ENCODE measurements at places on chromosomes 2 and 18.
A peak's percentile ranks its signal among the peaks of the same experiment; 100 is the strongest.

GRCh38 chr2:54107903-54108615, 7.4 kb upstream of the ACYP2 start:
- no peak for DNase-seq

GRCh38 chr2:21599417-21599816, 475.6 kb downstream of the TDRD15 start:
- DNase-seq, result no peak

DNA sequence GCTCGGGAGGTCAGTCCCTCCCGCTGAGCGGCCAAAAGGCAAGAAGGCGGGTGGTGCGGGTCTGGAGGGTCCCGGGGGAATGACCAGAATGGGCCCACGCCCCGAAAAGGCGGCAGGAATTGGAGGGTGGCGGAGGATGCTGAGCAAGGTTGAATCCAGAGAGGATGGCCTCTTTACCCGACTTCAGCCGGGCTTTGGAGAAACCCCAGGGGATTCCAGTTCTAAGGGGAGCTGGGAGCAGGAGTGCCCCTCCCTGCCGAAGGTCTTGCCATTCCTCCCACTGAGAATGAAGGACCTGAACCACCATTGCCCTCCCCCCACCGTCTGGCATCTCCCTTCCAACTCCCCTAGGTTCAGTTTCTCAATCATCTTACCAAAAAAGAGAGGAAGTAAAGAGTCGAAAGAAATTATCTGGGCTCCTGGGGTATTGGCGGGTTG, 38.9 kb upstream of the ATP6V1B1 start:
- DNase-seq, result no peak

DNA sequence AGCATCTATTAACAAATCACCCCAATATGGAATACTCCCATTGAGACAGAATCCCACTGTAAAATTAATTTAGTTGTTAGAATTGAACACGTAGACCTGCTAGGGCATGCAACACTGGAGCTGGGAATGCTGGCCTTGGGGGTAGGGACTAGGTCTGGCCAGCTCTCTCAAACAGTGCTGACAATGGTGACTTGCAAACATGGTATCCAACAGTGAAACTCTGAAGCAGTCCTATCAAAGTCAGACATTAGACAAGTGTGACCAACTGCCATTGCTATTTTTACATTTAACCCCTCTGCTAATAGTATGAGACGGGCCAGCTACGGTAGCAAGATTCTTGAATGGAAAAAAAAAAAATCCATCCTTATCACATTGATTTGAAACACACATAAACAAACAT, 7.2 kb downstream of the E2F6 start:
- no peak for DNase-seq

DNA sequence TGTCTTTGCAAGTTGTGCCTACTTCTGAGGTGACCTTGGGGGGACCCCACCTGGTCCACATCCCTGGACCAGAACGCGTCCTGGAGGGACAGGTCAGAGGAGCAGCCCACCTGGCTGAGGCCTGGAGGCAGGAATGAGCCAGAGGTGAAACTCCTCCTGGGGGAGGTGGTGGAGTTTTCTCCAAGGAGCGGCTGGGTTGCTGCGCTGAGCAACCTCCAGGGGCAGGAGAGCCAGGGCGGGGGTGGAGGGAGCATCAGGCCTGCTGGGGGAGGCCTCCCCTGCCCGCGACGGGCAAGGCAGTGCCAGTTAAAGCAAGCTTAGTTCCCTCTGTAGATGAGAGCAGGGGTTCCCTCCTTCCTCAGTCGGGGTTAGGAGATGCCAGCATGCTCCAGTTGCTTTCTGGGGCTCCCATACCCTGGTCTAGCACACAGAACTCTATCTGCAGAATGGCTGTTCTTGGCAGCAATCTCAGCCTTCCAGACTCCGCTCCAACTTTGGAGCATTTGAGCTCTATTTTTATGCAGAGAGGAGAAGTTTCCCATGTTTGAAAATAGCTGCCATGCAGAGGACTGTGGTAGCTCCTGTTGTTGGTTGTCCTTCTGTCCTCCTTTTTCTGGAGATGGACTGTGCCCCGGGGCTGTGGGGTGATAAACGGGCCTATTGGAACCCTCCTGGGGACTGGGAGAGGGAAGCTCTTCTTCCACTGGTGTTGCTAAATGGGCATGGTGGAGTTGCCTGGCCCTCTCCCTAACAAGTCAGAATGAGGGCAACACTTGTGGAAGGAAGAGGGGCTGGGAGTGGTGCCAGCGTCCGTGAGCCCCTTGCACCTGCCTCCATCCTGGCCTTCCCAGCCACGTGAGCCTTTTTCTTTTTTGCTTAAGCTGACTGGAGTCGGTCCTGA, 39.1 kb downstream of the B3GNT2 start:
- no peak for DNase-seq

DNA sequence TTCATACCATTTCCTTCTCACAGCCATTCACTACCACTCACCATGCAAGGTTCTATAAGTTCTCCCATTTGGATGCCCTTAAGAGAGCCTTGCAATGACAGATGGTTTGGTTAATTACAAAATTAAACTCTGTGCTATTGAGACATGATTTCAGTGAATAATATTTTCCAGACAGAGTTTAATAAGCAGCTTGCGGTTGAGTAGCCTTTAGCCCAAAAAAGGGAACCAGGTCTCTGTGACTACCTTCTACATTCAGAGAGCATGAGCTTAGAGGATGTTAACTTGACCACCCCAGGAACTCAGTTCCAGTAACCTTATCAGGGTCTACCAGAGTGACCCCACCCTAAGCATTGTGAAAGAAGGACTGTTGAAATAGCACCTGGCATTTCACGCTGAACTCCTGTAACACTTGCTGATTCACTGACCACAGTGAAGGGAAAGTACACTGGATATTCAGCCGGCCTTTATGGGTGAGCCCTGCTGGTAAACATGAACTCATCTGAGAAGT, 1173.1 kb upstream of the ZEB2 start:
- DNase-seq, result no peak

DNA sequence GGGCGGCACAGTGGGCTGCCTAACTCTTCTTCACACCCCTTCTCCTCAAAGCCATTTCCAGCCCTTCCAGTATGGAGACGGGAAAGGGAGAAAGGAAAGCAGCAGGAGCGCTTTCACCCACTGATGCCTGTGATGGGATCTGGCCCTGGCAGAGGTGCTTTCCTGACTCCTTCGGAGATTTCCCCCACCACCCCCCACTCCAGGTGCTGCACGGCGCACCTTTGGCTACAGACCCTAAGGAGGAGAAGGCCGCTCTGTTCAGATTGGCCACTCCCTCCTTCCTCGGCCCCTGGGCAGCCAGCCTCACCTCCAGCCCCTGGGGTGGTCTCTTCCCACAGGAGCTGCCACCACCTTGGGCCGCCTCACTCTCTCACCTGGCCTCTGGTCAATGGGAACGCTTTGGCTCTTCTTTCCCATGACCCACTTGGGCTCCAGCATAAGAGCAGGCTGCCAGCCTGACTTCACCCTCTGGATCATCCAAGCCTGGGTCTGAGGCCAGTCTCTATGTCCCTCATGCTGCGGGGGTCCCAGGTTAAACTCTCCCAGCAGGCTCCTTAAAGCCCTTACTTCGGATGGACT, 18.4 kb upstream of the MAL start:
- no peak for DNase-seq

DNA sequence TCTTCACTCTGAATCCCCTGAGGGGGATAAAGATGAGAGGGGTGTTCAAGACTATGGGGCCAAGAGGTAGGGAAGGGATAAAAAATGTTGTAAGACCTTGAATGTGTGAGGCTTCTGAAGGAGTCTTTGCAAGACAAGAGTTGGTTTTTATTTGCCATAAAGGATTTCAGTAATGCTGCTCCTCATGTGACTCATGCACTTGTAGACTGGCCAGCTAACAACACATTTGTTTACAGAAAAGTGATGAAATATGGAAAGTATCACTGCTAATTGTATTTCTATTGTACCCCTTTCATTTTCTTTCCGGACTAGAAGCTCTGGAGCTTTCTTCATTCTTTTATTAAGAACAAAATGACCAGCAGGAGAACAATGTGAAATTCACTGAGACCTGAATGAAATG, 782.1 kb downstream of the EPHA4 start:
- DNase-seq, result no peak

- DNase-seq, result no peak
Observed at GRCh38 chr2:159256159-159256558, 30.3 kb downstream of the WDSUB1 start.

DNA sequence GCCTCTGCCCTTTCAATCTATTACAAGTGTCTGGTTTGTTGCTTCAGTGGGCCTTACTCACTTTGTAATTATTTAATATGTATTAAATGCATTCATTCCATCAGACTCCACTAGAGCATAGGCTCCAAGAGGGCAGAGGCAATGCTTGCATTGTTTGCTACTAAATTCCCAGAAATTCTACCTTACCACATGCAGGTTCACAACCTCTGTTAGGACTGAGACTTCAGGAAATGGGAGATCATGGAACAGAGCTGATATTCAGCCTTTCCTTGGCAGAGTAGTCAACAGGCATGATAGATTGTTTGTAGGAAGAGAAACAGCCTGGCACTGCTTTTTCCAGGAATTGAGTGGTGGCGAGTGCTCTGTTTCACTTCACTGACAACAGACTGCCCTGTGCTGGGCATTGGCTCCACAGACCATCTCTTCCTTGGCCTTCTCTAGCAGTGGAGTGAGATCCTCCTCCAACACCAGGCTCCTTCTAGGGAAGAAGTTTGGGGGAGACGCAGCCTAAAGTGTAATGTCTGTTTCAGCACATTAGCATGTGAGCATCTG, 6.2 kb upstream of the MATN3 start:
- DNase-seq, result no peak

DNA sequence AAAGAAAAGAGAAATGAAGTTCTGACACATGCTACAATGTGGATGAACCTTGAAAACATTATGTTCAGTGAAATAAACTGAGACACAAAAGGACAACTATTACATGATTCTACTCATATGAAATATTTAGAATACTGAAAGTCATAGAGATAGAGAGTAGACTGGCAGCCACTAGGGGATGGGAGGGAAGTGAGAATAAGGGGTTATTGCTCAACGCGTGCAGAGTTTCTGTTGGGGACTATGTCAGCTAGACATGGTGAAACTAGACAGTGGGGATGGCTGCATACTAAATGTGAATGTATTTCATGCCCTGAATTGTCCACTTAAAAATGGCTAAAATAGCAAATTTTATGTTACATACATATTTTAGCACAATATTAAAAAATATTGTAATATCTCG, 108.7 kb upstream of the ATL2 start:
- no peak for DNase-seq

DNA sequence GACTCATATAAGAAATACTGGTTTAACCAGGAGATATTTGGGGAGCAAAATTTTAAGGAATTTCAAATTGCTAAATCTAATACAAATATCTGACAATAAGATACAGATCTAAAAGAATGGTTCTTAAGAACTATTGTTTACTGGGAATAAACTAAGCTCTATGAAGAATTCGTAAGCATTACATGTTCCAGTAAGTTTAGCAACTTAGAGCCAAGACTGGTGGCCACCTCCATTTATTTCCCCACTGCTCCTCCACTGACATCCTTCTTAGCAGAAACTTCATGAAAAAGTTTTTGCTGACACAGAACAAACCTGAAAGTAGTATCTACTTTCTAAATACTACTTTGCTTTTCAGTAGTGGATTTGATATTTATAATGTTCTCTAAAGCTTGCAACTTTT, 83.0 kb downstream of the ACSL3 start:
- no peak for DNase-seq

GRCh38 chr2:206920951-206921350, 18.4 kb upstream of the CPO start:
- DNase-seq, result no peak

DNA sequence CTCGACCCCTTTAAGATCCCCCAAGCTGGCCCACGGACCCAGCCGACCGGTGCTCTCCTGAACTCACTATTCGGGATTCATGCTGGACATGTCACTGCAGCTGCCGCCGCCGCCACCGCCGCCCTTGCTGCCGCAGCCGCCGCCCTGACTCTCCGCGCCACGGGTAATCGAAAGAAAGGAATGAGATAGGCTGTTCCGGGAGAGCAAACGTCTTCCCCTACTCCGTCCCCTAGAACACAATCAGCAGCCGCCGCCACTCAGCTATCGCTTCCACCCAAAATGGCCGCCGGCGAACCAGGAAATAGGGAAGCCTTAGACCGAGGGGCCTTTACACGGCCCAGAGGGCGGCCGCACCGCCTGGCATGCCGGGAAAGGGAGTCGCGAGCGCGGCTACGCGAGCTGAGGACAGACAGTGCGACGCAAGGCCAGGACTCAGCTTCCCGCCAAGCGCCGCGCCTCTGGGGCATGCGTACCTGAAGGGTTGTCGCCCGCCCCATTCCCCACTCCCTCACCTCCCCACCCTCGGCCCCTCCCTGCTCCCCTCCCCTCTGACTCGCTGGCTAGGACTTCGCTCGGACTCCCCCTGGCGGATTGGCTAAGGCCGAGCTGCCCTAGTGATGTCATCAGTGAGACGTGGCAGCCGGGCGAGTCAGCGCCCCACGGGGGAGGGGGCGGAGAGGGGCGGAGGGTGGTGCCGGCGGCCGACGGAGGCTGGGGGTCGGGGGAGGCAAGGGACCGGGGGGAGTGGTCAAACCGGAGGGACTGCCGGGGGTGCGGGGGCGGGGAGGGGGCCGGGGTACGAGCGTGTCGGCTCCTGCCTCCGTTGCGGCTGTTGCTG, at the start of gene RAB1A:
RAB1A (minus strand) TSS at position 281 of the 838 bp plus-strand sequence; CDS start at position 90, 191 bp downstream.
- peak; percentile 96 for DNase-seq

- DNase-seq, result no peak
Observed at GRCh38 chr2:42902939-42903709, 110.7 kb upstream of the HAAO start.

DNA sequence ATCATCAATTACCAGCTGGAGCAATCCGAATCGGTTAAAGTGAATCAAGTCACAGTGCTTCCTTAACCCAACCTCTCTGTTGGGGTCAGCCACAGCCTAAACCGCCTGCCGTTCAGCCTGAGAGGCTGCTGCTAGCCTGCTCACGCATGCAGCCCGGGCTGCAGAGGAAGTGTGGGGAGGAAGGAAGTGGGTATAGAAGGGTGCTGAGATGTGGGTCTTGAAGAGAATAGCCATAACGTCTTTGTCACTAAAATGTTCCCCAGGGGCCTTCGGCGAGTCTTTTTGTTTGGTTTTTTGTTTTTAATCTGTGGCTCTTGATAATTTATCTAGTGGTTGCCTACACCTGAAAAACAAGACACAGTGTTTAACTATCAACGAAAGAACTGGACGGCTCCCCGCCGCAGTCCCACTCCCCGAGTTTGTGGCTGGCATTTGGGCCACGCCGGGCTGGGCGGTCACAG, 496 bp upstream of the ITGA4 start:
- peak; percentile 47 for DNase-seq

DNA sequence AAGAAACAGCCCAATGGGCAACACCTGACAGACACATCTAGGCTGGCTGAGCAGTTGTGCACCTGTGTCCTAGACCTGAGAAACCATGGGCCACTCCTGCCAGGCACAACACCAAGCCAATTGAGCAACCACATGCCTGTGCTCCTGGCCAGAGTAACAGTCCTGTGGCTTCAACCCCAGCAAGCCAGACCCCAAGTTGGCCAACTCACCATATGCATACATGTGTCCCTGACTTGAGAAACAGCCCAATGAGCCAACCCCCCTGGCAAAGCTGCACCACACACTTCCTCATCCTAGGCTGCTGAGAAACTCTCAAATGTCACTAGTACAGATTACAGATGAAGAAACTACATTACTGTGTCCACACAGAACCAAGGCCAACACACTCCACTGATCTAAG, 36.6 kb downstream of the USP34 start:
- no peak for DNase-seq
